ENCODE measurements at places on chromosomes 6 and 20. TPM values are rescaled to one million over a fixed set of nuclear protein-coding genes. Genes with fewer than 3 reads are reported as not detected.

BEND3 gene
- total RNA-seq: 2.0 TPM

TMEM200A gene
- 1.2 TPM for total RNA-seq

SCAND1 gene
- total RNA-seq: 70.8 TPM

COL10A1 gene
- total RNA-seq: not detected

UNC5CL gene
- total RNA-seq: 4.7 TPM

GINM1 gene
- total RNA-seq: 15.5 TPM

OOEP gene
- total RNA-seq: not detected

IL17F gene
- total RNA-seq: not detected

LZTS3 gene
- total RNA-seq: 15.3 TPM

ZNF165 gene
- 4.4 TPM for total RNA-seq

SLC22A2 gene
- not detected for total RNA-seq

BFSP1 gene
- 0.25 TPM for total RNA-seq

C4B gene
- total RNA-seq: 5.5 TPM

GRCh38 chr6:135257631-135258405 lies 76.7 kb downstream of the MYB start:
- H3K4me1 ChIP-seq: no peaks in the 10 kb centered on the region
- H3K27ac ChIP-seq: no peak overlapping the region
- H3K36me3 ChIP-seq: no peaks in the 10 kb centered on the region
- no peak for DNase-seq
- H3K4me3 ChIP-seq: no peak overlapping the region

- no peak overlapping the region for H3K27ac ChIP-seq
- H3K4me1 ChIP-seq: peaks cover 82% of the 10 kb centered on the region
- peaks cover 30% of the 10 kb centered on the region for H3K27me3 ChIP-seq
- no peaks in the 10 kb centered on the region for H3K36me3 ChIP-seq
- no peak for DNase-seq
These were observed 40.0 kb downstream of the TOX2 start for GRCh38 chr20:43954704-43955061.

- peak; percentile 10 for DNase-seq
- H3K27ac ChIP-seq: peak within 1 kb of the TSS; percentile 99
- peaks cover 39% of the 10 kb centered on the region for H3K4me1 ChIP-seq
- H3K27me3 ChIP-seq: no peaks in the 10 kb centered on the region
- H3K36me3 ChIP-seq: peaks cover 29% of the 10 kb centered on the region
These were observed at the start of gene C6orf62 for GRCh38 chr6:24719125-24719971. Gene C6orf62, minus strand, starts transcription at chr6:24719154. Its CDS starts 486 bp downstream, at chr6:24718668.

- no peaks in the 10 kb centered on the region for H3K27me3 ChIP-seq
- no peaks in the 10 kb centered on the region for H3K36me3 ChIP-seq
- no peak for DNase-seq
These were observed 889.5 kb downstream of the EYS start for GRCh38 chr6:64817525-64817924.

- no peak for DNase-seq
- no peaks in the 10 kb centered on the region for H3K4me1 ChIP-seq
- no peaks in the 10 kb centered on the region for H3K36me3 ChIP-seq
- no peaks in the 10 kb centered on the region for H3K27me3 ChIP-seq
These were observed 905.4 kb upstream of the FLRT3 start for GRCh38 chr20:15242773-15243172.

- H3K27me3 ChIP-seq: no peaks in the 10 kb centered on the region
- no peak overlapping the region for H3K27ac ChIP-seq
- no peak overlapping the region for H3K4me3 ChIP-seq
These were observed 212.9 kb upstream of the PMEPA1 start for GRCh38 chr20:57922706-57923105.

DNA sequence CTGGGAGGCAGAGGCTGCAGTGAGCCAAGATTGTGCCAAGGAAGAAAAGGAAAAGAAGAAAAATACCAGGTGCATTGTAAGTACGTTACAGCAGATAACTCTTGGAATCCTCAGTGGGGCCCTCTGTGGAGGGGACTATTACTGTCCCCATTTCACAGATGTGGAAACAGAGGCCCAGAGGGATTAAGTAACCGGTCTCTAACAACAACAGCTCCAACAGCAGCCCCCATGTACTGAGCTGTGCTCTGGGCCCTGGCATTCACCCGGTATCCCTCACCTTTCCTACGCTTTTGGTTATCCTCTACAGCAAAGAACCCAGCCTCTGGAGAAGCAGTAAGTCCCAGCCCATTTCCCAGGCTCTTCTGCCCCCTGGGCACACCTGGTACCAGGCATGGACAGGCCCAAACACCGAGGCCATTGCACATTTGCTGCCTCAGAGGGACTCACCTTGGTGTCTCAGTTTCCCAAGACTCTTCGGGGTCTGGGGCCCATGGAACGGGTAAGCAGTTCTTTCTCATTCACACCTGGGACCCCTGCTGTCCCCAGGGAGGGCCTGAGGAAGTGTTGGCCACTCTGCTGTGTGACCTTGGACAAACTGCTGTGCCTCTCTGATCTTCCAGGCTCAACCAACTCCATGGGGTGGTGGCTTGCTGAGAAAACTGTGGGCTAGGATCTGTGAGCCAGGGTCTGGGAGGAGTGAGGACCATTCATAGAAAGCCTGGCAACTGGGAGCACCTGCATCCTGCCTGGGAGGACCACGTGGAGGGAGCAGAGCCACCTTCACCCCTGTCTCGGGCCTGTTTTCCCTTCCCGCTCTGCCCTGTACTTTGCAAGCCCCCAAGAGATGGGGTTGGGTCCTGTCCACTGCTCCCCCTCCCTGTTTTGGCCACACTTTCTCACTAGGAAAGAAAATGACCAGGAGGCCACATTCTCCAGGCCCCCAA lies 59.9 kb downstream of the SNAI1 start:
- no peak for DNase-seq
- H3K4me1 ChIP-seq: peaks cover 7% of the 10 kb centered on the region
- H3K36me3 ChIP-seq: no peaks in the 10 kb centered on the region
- H3K4me3 ChIP-seq: no peak overlapping the region
- no peak overlapping the region for H3K27ac ChIP-seq

- H3K27me3 ChIP-seq: peaks cover 42% of the 10 kb centered on the region
- no peak overlapping the region for H3K4me3 ChIP-seq
- peaks cover 6% of the 10 kb centered on the region for H3K4me1 ChIP-seq
- DNase-seq: no peak
- no peaks in the 10 kb centered on the region for H3K36me3 ChIP-seq
These were observed 640 bp downstream of the LRRN4 start for GRCh38 chr20:6053064-6053775.

DNA sequence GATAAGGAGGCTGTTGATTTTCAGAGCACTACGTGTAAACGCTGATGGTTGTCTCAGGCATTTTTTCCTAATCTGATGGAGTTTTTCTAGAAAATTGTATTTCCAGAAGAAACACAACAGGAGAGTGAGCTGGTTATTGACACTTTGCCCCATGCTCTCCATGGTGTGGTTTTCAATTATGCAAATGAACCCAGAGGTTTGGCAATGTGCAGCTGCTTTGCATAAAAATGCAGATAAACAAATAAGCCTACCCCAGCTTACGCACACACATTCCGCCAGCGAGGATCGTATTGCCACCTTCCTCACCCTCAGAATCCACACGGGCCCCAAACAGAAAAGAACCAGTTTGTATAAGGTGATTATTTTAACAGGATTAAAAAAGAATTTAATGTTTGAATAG lies 45.1 kb upstream of the FRMD1 start:
- no peak overlapping the region for H3K4me3 ChIP-seq
- no peak for DNase-seq
- H3K4me1 ChIP-seq: no peaks in the 10 kb centered on the region
- no peak overlapping the region for H3K27ac ChIP-seq
- no peaks in the 10 kb centered on the region for H3K36me3 ChIP-seq

GRCh38 chr6:25035174-25035511 lies 99.4 kb upstream of the RIPOR2 start:
- peak overlapping the region; percentile 82 for H3K27ac ChIP-seq
- DNase-seq: peak; percentile 36
- no peaks in the 10 kb centered on the region for H3K27me3 ChIP-seq

GRCh38 chr6:13914351-13914750 lies 10.4 kb upstream of the RNF182 start:
- no peaks in the 10 kb centered on the region for H3K4me1 ChIP-seq
- no peaks in the 10 kb centered on the region for H3K27me3 ChIP-seq
- no peak overlapping the region for H3K27ac ChIP-seq
- no peak for DNase-seq
- no peak overlapping the region for H3K4me3 ChIP-seq

GRCh38 chr6:5582762-5583161 lies 321.4 kb downstream of the FARS2 start:
- H3K27me3 ChIP-seq: no peaks in the 10 kb centered on the region
- no peak overlapping the region for H3K27ac ChIP-seq
- peaks cover 9% of the 10 kb centered on the region for H3K4me1 ChIP-seq
- H3K36me3 ChIP-seq: no peaks in the 10 kb centered on the region
- DNase-seq: no peak

DNA sequence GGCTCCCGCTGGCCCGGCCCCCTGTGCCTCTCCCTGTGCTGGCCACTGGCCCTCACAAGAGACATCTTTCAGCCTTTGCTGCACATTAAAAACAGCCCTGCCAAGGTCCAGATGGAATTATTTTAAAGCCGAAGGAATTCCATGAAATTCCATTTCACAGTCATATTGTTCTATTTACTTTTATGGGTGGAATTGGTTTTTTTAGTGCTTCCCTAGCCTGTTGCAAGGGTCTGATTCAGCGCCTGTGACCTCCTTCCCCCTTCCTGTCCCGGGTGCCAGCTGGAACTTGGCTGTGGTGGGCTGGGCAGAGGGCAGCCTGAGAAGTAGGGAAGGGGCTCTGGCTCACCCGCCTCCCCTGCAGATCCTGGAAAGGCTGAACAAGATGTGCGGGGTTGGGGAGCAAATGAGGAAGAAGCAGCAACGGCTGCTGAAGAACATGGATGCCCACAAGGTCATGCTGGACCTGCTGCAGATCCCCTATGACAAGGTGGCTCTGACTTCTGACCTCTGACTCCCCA lies 34.3 kb downstream of the UQCC2 start:
- H3K4me1 ChIP-seq: peaks cover under 1% of the 10 kb centered on the region
- DNase-seq: no peak
- no peaks in the 10 kb centered on the region for H3K27me3 ChIP-seq
- H3K4me3 ChIP-seq: no peak overlapping the region

DNA sequence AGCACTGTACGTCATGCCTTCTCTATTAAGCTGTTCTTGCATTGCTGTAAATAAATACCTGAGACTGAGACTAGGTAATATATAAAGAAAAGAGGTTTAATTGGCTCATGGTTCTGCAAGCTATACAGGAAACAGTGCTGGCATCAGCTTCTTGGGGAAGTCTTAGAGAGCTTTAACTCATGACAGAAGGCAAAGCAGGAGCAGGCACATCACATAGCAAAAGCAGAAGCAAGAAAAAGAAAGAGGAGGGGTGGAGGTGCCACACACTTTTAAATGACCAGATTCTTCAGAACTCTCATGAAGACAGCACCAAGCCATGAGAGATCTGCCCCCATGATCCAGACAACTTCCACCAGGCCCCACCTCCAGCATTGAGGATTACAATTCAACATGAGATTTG lies 30.1 kb downstream of the CYB5R4 start:
- no peaks in the 10 kb centered on the region for H3K27me3 ChIP-seq
- H3K4me3 ChIP-seq: no peak overlapping the region
- DNase-seq: no peak
- H3K4me1 ChIP-seq: no peaks in the 10 kb centered on the region
- H3K36me3 ChIP-seq: no peaks in the 10 kb centered on the region

DNA sequence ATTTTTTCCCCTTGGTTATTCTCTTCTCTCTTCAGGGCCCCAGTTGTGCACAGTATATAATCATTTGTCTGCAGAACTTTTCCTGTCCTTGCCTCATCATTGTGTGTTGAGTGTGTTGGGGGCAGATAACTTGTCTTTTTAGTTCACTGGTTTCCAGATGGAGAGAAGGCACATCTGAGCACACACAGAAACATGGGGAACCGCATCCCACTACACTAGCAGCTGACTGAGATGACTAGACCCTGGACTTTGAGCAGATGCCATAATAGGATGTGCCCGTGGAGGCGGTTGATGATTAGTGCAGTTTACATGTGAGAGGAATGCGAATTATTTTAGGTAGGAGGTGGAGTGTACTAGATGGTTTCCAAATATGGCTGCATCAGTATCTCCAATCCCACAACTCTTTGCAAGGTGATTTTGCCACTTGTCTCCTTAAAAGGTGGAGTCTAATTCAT lies 26.5 kb upstream of the SH3BGRL2 start:
- H3K4me1 ChIP-seq: no peaks in the 10 kb centered on the region
- no peaks in the 10 kb centered on the region for H3K36me3 ChIP-seq
- no peak for DNase-seq
- H3K27ac ChIP-seq: no peak overlapping the region

DNA sequence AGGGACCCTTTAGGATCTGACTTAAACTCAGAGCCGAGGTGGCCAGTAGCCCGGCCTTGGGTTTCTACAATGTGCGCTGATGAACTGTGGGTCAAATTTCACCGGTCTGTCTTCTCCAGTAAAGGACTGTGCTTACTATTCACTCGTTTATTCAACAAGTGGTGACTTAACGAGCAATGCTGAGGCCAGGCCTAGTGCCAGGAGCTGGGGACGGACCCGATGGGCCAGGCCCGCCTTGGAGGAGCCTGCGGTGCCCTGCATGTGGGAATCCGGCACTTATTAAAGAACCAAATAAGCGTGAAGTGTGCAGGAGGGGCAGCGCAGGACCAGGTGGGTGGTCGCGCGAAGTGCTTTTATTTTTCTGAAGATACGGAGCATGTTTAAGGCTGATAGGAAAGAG lies 24.0 kb downstream of the CTCFL start:
- H3K36me3 ChIP-seq: no peaks in the 10 kb centered on the region
- no peak overlapping the region for H3K27ac ChIP-seq
- H3K4me1 ChIP-seq: peaks cover 6% of the 10 kb centered on the region
- no peak overlapping the region for H3K4me3 ChIP-seq
- DNase-seq: no peak

DNA sequence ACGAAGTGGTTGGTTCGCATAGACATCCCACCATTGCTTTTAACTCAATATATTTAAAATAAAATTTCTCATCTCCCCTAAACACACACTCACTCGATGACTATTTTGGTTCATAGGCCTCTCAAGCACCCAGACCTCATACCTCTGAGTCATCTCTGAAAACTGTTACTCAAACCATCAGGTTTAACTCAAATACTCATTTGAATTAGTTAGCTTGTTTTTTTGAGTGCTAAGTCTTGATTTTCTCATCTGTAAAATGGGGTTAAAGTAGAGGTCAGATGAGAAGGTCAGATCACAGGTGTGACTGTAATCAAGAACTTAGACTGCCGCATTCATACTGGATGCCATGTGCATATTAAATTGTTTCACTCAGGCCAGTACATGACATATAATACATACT lies 243.9 kb upstream of the TENT5A start:
- H3K4me3 ChIP-seq: no peak overlapping the region
- H3K4me1 ChIP-seq: no peaks in the 10 kb centered on the region
- H3K27me3 ChIP-seq: no peaks in the 10 kb centered on the region
- no peaks in the 10 kb centered on the region for H3K36me3 ChIP-seq
- H3K27ac ChIP-seq: no peak overlapping the region
- DNase-seq: no peak

GRCh38 chr6:122770835-122771601 lies 8.5 kb upstream of the FABP7 start:
- no peaks in the 10 kb centered on the region for H3K36me3 ChIP-seq
- H3K27me3 ChIP-seq: no peaks in the 10 kb centered on the region
- H3K27ac ChIP-seq: no peak overlapping the region
- H3K4me1 ChIP-seq: no peaks in the 10 kb centered on the region
- no peak for DNase-seq

- H3K4me3 ChIP-seq: no peak overlapping the region
- H3K36me3 ChIP-seq: no peaks in the 10 kb centered on the region
- DNase-seq: no peak
- no peak overlapping the region for H3K27ac ChIP-seq
- H3K4me1 ChIP-seq: no peaks in the 10 kb centered on the region
- no peaks in the 10 kb centered on the region for H3K27me3 ChIP-seq
These were observed 90.0 kb upstream of the SAMD5 start for GRCh38 chr6:147418523-147418922.
